ENCODE measurements at places on chromosomes 6 and 20.

DNA sequence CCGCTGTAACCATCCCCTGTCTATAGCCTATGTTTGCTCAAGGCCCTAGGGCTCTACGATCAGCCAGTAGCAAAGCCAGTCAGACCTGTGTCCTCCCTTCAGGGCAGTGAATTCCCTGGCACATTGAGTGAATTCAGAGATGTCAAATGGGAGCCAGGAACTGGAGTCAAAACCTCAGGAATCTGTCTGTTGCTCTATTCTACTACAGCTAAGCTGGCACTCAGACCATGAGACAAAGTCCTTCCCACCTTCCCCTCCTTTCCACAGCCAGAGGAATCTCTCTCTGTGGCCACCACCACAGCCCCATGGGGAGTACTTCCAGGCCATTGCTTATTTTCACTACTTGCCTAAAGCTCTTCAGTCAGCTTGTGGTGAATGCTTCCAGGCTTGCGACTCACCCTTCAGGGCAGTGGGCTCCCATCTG, 82.0 kb downstream of the PKIB start:
- no peak for DNase-seq

- DNase-seq = no peak
Observed at GRCh38 chr6:44542401-44543116, 155.1 kb downstream of the CDC5L start.

- DNase-seq = no peak
Observed at GRCh38 chr6:99219788-99220187, 129.7 kb downstream of the FAXC start.

DNA sequence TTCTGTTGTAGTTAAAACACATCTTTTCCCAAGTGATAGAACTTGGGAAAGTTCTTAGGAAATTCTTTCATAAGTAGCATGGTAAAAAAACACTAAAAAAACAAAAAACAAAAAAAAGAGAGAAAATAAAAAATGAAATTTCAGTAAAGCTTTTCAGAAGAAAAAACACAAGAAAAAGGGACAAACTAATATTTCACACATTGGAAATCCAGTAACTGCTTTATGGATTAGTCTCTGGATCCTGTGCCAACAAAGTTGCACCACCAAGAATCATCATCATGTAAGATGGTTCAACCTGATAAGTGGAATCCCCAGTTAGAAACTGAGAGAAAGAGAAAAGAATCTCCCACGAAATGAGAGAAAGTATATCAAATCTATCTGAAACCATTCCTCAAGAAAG, 144.2 kb downstream of the GMDS start:
- DNase-seq = no peak

- DNase-seq = no peak
Observed at GRCh38 chr6:137493218-137494038, 766 bp downstream of the OLIG3 start.

DNA sequence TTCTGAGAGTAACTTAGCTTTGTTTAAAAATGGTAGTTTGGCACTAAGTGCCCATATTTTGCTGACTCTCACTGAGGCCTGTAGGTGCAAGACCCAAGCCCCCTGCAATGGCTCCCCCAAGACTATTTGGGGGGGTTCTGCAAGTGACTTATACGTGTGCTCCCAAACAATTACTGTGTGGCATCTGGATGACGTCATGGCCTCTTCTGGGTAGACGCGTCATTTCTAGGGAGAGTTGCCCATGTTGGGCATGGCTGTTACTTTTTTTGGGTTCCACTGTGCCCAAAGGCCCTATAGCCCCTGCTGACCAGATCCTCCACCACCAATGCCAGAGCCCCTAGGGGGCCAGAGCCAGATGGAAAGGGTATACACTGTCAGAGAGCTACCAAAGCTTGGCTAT, 110.3 kb upstream of the MYLIP start:
- no peak for DNase-seq

GRCh38 chr6:15474196-15474595, 188.6 kb downstream of the DTNBP1 start:
- DNase-seq = no peak

- no peak for DNase-seq
Observed at GRCh38 chr6:158958504-158959386, 41.3 kb downstream of the RSPH3 start.

GRCh38 chr6:98633886-98634285, 200.5 kb upstream of the POU3F2 start:
- no peak for DNase-seq

DNA sequence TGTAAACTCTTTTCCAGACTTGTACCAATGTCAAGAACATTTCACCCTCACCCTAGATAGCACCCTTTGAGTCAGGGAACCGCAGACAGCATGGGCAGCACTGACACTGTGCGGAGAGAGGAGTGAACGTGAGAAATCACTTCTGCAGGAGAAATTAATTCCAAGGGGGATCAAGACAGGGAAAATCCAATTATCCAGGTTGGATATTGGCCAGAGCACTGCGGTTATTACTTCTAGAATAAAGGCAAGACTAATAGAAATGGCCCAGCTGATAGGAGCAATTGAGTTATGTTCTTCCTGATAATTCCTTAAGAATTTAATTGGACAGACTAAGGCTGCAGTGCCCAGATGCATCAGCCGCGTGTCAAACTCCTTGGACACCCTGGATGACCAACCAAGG, 179.6 kb downstream of the SMOC2 start:
- DNase-seq = no peak

DNA sequence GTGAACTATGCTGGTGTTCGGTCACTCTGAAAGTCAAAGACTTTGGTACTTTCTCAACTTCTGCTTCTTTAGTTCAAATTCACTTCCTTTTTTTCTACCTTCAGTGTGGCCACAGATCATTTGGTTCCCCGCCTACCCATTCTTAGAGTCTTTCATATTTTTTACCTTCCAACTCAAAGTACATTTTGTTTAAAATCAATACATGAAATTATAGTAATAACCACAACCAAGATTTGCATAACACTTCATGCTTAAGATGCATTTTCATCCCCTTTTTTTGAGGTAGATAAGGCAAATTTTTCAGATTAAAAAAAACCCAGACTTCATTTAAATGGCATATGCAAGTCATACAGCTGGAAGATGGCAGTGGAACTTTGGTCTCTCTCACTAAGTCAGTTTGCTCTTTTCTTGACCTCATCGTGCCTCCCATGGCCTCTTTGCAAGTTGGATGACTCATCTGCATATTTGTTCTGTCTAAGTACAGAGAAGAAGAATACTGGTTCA, 11.9 kb upstream of the CNR1 start:
- no peak for DNase-seq

- no peak for DNase-seq
Observed at GRCh38 chr6:89475634-89476033, 42.7 kb downstream of the ANKRD6 start.

DNA sequence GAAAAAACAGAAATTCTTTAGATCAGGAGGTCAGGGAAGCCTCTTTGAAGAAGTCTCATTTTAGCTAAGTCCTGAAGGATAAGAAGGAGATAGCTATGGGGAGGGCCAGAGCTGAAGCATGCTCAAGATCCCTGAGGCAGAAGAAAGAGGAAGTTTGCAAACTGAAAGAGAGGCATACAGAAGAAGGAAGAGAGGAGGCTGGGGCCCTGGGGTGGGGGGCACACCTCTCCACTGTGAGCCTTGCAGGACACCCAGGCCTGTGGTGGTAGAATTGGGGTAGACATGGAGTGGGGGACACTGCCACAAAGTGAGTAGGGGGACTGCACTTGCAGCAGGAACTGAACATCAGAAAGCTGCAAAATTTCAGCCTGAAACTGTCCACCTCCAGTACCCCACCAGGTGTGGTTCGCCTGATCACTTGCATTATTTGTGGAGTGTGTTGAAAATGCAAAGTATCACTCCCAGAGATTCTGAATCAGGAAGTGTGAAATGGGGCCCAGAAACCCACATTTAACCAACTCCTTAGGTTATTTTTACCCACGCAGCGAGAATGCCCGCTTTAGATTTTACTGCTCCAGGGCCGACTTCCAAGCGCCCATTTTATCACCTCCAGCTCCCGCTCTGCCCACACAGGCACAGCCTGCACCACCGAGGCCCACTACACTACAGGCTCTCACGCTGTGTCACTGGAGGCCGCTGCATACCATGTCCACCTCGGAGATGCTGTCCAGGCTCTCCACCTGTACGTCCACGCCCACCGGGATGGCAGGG, 44.0 kb downstream of the GABRR2 start:
- no peak for DNase-seq

- DNase-seq = no peak
Observed at GRCh38 chr6:54878718-54879117, 32.1 kb downstream of the FAM83B start.

- DNase-seq = no peak
Observed at GRCh38 chr6:37865504-37865903, 46.0 kb downstream of the ZFAND3 start.

DNA sequence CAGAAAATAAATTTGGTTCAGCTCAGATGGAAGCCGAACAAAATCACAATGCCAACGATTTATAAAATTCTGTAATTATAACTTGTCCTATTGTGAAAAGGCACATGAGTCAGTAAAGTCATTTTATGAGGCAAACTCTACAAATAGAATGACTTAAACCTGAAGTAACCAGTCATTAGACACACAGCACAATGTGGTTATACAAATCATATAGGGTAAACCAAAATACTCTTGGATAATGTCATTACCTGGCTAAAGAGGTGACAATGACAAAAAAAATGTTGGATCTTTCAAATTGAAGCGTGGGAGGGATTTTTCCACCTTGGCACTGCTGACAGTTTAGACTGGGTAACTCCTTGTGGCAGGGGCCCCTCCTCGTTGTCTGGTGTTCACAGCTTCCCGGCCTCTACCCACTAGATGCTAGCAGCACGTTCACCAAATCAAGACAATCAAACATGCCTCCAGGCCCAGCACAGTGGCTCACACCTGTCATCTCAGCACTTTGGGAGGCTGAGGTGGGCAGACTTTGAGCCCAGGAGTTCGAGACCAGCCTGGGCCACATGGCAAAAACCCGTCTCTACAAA, 5.0 kb downstream of the ANKRD60 start:
- DNase-seq = no peak

DNA sequence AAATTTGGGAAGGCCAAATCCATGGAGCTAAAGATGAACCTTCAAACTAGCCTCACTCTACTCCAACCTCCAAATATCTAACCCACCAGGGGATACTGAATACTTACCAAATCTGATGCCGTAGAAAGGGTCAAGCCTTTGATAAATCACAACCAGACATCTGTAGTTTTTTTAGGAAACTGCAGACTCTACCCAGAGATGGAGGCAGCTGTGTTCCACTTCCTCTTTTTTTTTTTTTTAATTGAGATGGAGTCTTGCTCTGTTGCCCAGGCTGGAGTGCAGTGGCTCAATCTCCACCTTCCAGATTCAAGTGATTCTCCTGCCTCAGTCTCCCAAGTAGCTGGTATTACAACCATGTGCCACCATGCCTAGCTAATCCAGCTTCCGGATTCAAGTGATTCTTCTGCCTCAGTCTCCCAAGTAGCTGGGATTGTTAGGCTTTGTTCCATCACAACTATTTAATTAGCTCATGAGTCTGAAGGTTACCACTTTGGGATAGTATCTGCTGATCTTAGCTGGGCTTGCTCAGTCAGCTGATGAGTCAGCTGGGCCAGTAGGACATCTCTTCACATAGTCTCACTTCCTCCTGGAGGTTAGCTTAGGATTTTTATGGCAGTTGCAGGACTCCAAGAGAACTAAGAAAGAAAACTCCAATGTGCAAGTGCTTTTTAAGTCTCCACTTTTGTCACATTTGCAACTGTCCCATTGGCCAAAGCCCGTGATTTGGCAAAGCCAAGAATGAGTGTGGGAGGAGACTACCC, 13.3 kb downstream of the FRK start:
- no peak for DNase-seq

DNA sequence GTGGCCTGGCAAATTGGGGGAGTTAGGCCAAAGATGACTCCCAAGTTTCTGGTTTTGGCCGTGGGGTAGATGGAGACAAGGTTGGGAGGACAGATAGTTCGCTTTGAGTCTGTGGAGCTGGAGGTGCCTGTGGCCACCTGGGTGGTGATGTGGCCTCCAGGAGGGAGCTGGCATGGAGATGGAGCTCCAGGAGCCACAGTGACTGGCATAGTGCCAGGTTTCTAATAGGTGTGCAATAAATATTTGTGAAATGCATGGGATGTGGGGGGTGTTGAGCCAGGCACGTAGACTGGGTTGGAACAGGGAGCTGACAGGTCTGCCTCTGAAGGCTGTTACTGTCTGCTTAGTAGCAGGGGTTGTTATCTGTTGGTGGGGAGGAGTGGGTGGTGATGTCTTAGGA, 102.7 kb downstream of the PAX1 start:
- DNase-seq = no peak

GRCh38 chr6:24313251-24314141, 44.4 kb downstream of the DCDC2 start:
- no peak for DNase-seq

DNA sequence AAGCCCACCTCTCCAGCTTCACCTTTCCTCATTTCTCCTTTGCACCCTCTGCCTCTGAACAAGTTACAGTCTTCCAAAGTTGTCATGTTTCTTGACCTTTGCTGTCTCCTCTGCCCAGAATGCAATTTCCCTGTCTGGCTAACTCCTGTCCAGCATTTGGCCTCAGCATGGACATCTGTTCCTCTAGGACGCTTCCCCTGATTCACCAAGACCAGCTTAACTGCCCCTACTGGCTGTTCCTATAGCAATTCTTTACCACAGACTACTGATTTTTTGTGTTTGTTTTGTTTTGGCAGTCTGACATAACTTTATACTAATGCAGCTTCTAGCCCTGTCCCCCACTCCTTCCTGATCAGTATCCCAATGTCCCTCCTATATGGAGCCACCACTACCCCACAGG, 13.4 kb downstream of the GNL1 start:
- no peak for DNase-seq

- no peak for DNase-seq
Observed at GRCh38 chr6:89843070-89843469, 13.4 kb downstream of the CASP8AP2 start.
